ENCODE measurements at places on chromosomes 3 and 15. TPM values are rescaled to one million over a fixed set of nuclear protein-coding genes. Genes with fewer than 3 reads are reported as not detected.

The SIDT1 gene
- total RNA-seq: not detected

The ZNF501 gene
- total RNA-seq: 2.4 TPM

The ARGFX gene
- not detected for total RNA-seq

The C2CD4A gene
- total RNA-seq: 0.87 TPM

The TEX9 gene
- under 0.01 TPM for total RNA-seq

The MESP1 gene
- total RNA-seq: 0.22 TPM
